ENCODE measurements at places on chromosomes 3 and 15.
A peak's percentile ranks its signal among the peaks of the same experiment; 100 is the strongest.

DNA sequence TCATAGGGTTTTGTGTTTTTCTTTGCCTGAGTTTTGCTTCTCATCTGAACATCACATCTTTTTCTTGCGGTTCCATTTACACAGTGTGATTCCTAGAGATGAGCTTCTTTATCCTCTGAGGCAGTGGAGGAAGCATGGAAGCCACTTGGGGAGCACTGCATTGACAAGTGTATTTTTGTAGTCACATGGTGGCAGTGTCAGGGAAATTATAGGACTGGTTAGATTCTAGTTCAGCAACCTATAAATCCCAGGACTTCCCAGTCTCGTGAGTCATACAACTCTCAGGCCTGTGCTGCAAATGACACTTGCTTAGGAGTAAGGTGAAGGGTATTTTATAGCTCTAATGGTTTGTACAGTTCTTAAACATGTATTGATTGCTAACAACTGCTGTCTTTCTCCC lies 58.4 kb downstream of the RBM6 start:
- peak overlapping the region; percentile 19 for H3K27ac ChIP-seq
- H3K4me1 ChIP-seq = peaks cover 8% of the 10 kb centered on the region
- DNase-seq = no peak
- H3K36me3 ChIP-seq = peaks cover 14% of the 10 kb centered on the region

DNA sequence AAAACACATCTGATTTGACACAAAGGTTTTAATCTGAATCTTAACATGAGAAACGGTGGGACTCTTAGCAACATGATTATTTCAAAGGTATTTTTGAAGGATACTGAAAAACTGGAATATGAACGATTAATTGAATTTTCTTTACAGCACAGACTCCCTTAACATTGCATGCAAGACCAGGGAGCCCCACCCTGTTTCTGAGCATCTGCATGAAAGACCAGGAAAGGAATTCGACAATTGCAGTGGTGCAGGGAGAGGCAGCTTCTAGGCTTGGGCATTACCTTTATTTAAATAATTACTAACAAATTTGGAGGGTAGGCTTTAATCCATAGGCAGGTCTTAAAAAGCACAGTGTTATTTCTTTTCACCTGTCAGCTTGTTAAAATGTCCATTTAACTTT lies 240.6 kb upstream of the TOPAZ1 start:
- no peak overlapping the region for H3K27ac ChIP-seq
- no peak overlapping the region for H3K4me3 ChIP-seq
- peaks cover 33% of the 10 kb centered on the region for H3K4me1 ChIP-seq
- DNase-seq = no peak

GRCh38 chr3:77773084-77773483 lies 733.2 kb downstream of the ROBO2 start:
- no peak for DNase-seq
- no peaks in the 10 kb centered on the region for H3K27me3 ChIP-seq
- no peaks in the 10 kb centered on the region for H3K4me1 ChIP-seq
- H3K36me3 ChIP-seq = no peaks in the 10 kb centered on the region
- no peak overlapping the region for H3K4me3 ChIP-seq

- H3K4me1 ChIP-seq = peaks cover 98% of the 10 kb centered on the region
Measured at GRCh38 chr15:31364301-31365031, 37.8 kb downstream of the KLF13 start.

- no peaks in the 10 kb centered on the region for H3K27me3 ChIP-seq
- no peak overlapping the region for H3K27ac ChIP-seq
- peaks cover 31% of the 10 kb centered on the region for H3K36me3 ChIP-seq
- no peaks in the 10 kb centered on the region for H3K4me1 ChIP-seq
- no peak for DNase-seq
Measured at GRCh38 chr15:25711164-25711563, 152.0 kb downstream of the ATP10A start.

- DNase-seq = no peak
- no peak overlapping the region for H3K4me3 ChIP-seq
- no peaks in the 10 kb centered on the region for H3K36me3 ChIP-seq
- no peak overlapping the region for H3K27ac ChIP-seq
Measured at GRCh38 chr3:110165753-110166152, 828.4 kb upstream of the DPPA4 start.
